Cardiac muscle cell (in vitro differentiated cells and primary cell): ENCODE measurements at places on chromosomes 3 and 15. TPM values are rescaled to one million over a fixed set of nuclear protein-coding genes. Genes with fewer than 3 reads are reported as not detected.
A peak's percentile ranks its signal among the peaks of the same experiment; 100 is the strongest.

Gene PLIN1
- 0.32 and 0.57 TPM in 2 replicates for total RNA-seq

Gene GABRR3
- total RNA-seq, result not detected in 2 replicates

Gene CHRM5
- not detected in 2 replicates for total RNA-seq

Gene SLC22A13
- 0.07 and 0.39 TPM in 2 replicates for total RNA-seq

Gene SAXO2
- 7.0 and 9.3 TPM in 2 replicates for total RNA-seq

Gene CILP
- total RNA-seq, result 0.32 and 1.0 TPM in 2 replicates

DNA sequence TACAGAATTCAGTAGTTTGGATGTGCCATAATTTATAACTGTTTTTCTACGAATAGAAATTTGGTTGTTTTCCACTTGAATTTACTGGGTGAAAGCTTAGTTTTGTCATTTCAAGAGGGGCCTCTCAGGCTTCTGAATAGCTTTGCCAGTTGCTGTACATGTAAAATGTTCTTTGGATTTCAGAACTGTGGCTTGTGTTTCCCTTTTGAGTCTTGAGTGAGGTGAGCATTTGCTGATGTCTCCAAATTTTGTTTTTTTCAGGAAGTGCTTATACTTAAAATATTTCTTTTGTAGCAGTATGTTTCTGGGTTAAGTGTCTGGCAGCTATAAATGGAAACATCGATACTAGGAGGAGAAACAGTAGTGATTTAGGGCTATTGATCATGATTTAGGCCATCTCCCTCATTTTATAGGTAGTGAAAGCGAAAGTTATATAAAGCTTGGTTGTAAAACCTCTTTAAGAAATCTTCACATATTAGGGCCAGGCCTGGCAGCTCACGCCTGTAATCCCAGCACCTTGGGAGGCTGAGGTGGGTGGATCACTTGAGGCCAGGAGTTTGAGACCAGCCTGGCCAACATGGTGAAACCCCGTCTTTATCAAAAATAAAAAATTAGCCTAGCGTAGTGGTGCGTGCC is 9.2 kb upstream of the TRAK1 start:
- H3K27ac ChIP-seq, result no peak overlapping the region
- no peaks in the 10 kb centered on the region for H3K27me3 ChIP-seq
- no peak for DNase-seq
- H3K4me3 ChIP-seq, result no peak overlapping the region
- no peaks in the 10 kb centered on the region for H3K36me3 ChIP-seq

DNA sequence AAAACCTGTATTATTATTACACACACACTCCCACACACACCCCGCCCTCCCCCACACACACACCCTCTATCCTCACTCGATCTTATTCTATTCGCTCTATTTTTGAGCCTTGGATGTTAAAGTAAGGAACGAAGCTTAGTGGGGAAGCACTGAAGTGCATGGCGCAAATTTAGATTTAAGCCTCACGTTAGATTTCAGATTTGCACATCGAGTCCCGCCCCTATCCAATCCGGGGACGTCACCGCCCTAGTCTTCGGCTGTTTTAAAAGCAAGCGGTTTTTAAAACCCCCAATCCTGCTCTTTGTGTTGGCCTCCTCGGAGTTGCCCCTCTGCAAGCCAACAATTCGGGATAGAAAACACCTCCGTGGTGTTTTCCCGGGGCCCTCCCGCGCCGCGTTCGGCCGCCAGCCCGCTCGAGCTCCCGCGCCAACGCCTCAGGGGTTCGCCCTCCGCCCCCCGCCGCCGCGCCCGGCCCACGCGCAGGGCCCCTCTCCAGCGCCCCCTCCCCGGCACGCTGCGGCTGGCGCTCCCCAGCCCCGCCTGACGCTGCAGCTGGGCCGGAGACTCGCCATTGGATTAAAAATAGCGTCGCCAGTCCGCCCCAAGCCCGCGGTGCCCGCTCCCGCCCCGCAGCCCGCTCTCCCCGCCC is at the start of gene USP13:
Gene USP13, plus strand, starts transcription at position 594 of the 649 bp plus-strand sequence. CDS start 186 bp downstream, outside the sequence.
- peak; percentile 91 for DNase-seq
- peak within 1 kb of the TSS; percentile 96 for H3K27ac ChIP-seq
- H3K36me3 ChIP-seq, result no peaks in the 10 kb centered on the region
- H3K27me3 ChIP-seq, result no peaks in the 10 kb centered on the region
- peaks cover 14% of the 10 kb centered on the region for H3K4me1 ChIP-seq

- no peak overlapping the region for H3K4me3 ChIP-seq
- no peaks in the 10 kb centered on the region for H3K27me3 ChIP-seq
- DNase-seq, result peak; percentile 64
- H3K4me1 ChIP-seq, result peaks cover 30% of the 10 kb centered on the region
Observed at GRCh38 chr3:129343643-129344360, 65.1 kb downstream of the HMCES start.

GRCh38 chr3:4824926-4825325 is 154.3 kb upstream of the BHLHE40 start:
- no peak for DNase-seq
- H3K27me3 ChIP-seq, result no peaks in the 10 kb centered on the region

DNA sequence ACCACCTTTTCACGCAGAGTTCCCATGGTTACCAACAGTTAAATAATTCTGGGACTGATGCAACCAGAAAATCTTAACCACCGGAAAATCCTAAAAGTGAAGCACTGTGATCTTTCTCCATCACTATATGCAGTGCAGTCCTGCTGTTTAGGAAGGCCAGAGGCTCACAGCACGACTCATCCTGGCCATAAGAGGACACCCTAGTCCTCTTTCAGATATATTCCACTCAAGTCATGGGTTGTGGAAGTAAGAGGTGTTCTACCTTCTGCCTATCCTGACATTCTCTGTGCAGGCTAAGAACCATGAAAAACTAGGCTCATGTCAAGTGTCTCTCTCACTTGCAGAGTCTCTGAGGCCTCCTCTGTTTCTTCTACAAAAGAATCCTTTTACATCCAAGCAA is 67.2 kb downstream of the DHX30 start:
- no peak overlapping the region for H3K4me3 ChIP-seq
- no peak for DNase-seq
- no peaks in the 10 kb centered on the region for H3K4me1 ChIP-seq
- no peak overlapping the region for H3K27ac ChIP-seq
- H3K36me3 ChIP-seq, result peaks cover 48% of the 10 kb centered on the region

- H3K27me3 ChIP-seq, result no peaks in the 10 kb centered on the region
- peaks cover 7% of the 10 kb centered on the region for H3K4me1 ChIP-seq
- H3K27ac ChIP-seq, result no peak overlapping the region
Observed at GRCh38 chr3:124884474-124885101, 2.6 kb downstream of the ITGB5 start.

DNA sequence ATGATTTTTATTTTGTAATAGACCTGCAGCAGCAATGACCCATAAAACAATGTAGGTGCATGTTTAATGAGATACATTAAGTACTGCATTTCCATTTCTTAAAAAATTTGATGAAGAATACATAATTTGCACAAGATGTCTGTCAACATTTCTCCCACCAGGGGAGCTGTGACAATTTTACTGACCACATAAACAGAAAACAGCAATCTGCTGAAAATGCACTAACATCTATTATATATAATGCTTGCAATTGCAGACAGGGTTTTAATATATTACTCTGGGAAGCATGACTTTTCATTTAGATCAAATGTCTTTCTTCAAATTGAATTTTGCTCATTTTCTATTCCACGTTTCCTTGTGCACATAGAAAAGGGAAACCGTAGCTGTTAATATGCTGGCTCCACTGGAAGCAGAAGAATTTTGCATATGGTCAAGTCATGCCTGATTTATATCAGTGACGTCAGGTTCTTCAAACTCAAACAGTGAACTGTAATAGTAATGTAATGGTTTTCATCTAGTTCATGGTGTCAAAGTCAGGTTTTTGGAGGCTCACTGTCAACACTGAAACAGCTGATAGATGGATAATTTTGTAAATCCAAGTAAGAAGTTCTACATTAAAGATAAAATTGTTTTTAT is 79.8 kb upstream of the IGF1R start:
- H3K36me3 ChIP-seq, result no peaks in the 10 kb centered on the region
- H3K4me3 ChIP-seq, result no peak overlapping the region
- DNase-seq, result no peak
- H3K27ac ChIP-seq, result no peak overlapping the region
- no peaks in the 10 kb centered on the region for H3K27me3 ChIP-seq

DNA sequence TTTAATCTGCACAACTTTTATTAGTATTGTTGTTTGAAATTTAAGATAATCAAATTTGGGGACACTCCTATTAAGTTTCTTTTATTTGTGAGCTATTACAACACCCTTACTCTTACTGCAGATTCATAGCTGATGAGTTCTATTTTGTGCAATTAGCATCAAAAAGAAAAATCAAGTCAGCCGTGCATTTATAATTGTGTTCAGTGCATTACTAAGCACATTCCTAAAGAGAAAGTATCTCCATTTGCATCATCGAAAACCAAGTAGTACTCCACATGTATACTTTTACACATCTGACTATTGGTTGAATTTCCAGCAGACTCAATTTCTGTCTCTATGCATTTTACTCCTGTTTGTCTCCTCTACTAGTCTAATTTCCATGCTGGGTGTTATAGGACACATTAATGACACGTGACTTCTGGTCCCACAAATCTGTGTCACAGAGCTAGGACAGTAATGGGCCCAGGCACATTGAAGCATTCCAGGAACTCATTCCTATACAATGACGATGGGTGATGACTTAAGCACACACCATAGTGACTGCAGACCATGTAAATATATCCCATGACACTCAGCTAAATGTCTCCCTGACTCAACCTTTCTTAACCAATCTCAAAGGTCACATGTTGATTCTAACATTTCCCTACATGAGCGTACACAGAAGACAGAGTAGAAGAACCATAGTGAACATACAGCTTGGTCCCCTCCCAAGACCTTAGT is 477.5 kb downstream of the LPP start:
- no peak for DNase-seq
- no peaks in the 10 kb centered on the region for H3K36me3 ChIP-seq
- H3K4me3 ChIP-seq, result no peak overlapping the region
- no peaks in the 10 kb centered on the region for H3K4me1 ChIP-seq

DNA sequence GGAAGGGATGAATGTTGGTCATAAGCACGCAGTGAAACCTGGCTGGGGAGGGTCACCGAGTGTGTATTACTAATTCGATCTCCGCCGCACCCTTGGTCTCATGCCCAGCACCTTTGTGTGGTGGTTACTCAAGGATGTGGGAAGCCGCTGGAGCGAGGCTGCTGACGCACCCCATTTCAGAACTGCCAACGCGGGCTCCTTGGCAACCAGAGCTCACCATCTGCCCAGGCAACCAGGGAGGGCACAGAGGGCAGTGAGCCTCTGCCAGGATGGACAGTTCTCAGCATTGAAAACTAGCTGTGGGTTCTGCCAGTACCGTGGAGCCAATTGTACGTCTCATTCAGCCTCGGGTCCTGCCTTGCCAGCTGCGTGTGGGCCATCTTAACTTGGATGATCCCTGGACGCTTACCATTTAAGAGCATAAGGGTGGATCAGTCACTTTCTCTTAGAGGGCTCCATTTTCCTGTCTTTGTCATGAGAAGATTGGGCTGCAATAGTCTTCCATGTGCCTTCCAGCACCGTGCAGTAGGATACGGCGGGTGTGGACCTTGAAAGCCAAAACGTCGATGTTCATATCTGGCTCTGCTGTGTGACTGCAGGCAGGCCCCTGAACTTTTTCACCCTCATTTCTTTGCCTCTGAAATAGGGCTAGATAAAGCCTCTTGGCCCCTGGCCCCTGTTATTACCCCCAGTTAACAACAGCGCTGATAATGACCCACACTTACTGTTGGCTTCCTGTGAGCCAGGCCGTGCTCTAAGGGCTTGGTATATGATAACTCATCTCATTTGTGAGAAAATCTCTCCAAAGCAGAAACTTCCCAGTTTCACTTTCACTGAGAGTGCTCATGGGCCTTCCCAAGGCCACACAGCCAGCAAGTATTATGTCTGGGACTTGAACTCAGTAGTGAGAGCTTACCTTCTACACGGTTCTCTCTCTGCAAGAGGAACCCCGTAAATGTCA is 238.8 kb downstream of the OPA1 start:
- H3K36me3 ChIP-seq, result no peaks in the 10 kb centered on the region
- H3K27me3 ChIP-seq, result no peaks in the 10 kb centered on the region
- DNase-seq, result no peak
- peaks cover 11% of the 10 kb centered on the region for H3K4me1 ChIP-seq
- H3K27ac ChIP-seq, result no peak overlapping the region

GRCh38 chr3:132189601-132190000 is 127.6 kb upstream of the ACP3 start:
- no peak overlapping the region for H3K27ac ChIP-seq
- peak; percentile 29 for DNase-seq
- H3K4me1 ChIP-seq, result peaks cover 5% of the 10 kb centered on the region
- no peaks in the 10 kb centered on the region for H3K36me3 ChIP-seq
- no peaks in the 10 kb centered on the region for H3K27me3 ChIP-seq
- H3K4me3 ChIP-seq, result no peak overlapping the region

DNA sequence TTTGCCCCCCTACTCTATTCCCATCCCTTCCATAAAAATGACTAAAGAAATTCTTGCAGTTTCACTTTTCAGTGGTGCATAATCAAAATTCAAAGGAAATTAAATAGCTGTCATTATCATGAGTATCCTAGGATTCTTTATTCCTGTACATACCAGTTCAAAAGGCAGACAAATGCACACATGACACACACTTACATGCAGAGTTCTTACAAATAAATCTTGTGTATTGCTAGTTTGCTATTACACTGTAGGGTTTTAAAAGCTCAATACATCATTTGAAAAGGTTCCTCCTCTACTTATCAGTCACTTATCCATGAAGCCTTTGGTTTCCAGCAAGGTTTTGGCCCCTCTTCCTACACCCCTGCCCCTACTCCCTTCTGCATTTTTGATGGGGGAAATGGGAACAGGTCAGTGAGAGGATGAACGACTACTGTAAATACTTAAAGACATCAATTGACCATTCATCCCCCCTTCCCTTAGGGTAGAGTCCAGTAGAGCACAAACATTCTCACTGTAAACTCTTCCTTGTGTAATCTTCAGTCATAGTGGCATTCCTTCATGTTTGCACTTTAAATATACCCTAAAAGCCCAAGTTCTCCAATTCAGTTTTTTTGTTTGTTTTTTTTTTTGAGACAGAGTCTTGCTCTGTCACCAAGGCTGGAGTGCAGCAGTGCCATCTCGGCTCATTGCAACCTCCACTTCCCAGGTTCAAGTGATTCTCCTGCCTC is 92.6 kb downstream of the SUCLG2 start:
- H3K27me3 ChIP-seq, result no peaks in the 10 kb centered on the region
- no peaks in the 10 kb centered on the region for H3K4me1 ChIP-seq
- no peaks in the 10 kb centered on the region for H3K36me3 ChIP-seq
- H3K27ac ChIP-seq, result no peak overlapping the region
- no peak overlapping the region for H3K4me3 ChIP-seq

GRCh38 chr3:95189348-95189747 is 1126.5 kb downstream of the NSUN3 start:
- no peak overlapping the region for H3K4me3 ChIP-seq
- no peak for DNase-seq
- no peaks in the 10 kb centered on the region for H3K36me3 ChIP-seq
- no peaks in the 10 kb centered on the region for H3K4me1 ChIP-seq
